ENCODE measurements at places on chromosomes 7 and 10. TPM values are rescaled to one million over a fixed set of nuclear protein-coding genes. Genes with fewer than 3 reads are reported as not detected.

- DNase-seq, result no peak
These were observed 69.2 kb downstream of the PHYHIPL start for GRCh38 chr10:59245686-59246085.

DNA sequence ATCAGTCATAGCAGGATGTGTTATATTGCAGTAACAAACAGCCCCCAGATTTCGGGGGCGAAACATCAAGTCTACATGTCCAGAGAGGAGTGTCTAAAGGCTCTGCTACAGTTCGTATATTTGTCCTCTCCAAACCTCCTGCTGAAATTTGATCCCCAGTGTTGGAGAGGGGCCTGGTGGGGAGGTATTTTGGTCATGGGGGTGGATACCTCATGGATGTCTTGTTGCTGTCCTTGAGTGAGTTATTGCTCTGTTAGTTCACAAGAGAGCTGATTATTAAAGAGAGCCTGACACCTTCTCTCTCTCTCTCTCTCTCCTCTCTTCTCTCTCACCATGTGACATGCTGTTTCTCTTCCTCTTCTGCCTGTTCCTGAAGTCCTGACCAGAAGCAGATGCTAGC lies 343.7 kb downstream of the TCERG1L start:
- DNase-seq, result no peak

DNA sequence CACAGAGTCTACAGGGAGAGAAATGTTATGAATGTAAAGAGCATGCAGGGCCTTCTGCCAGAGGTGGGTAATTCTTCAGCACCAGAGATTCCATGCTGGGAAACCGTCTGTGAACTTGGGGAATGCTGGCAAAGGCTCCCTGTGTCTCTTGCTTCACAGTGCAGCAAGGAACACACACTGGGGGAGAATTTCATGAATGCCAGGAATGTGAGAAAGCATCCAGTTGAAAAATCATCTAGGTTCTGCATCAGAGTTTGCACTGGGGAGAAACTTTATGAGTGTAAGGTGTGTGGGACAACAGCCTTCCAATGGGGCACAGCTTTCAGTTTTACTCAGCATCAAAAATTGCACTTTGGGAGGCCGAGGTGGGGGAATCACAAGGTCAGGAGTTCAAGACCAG lies 224.3 kb upstream of the IGFBP3 start:
- DNase-seq, result peak; percentile 73

Gene HOXA4
- total RNA-seq, result 0.57 TPM

Gene SYNPO2L
- not detected for total RNA-seq
